ENCODE measurements at places on chromosomes 12 and 14. TPM values are rescaled to one million over a fixed set of nuclear protein-coding genes. Genes with fewer than 3 reads are reported as not detected.

- DNase-seq, result no peak
Measured at GRCh38 chr12:55965941-55966407, at the start of gene PMEL. TSS of gene PMEL (minus strand) at chr12:55966042. CDS start at chr12:55966011, 31 bp downstream.

- no peak for DNase-seq
Measured at GRCh38 chr12:95766356-95767019, 24.1 kb downstream of the NTN4 start.

Gene MYO1H
- total RNA-seq, result not detected

Gene TSPAN19
- not detected for total RNA-seq

DNA sequence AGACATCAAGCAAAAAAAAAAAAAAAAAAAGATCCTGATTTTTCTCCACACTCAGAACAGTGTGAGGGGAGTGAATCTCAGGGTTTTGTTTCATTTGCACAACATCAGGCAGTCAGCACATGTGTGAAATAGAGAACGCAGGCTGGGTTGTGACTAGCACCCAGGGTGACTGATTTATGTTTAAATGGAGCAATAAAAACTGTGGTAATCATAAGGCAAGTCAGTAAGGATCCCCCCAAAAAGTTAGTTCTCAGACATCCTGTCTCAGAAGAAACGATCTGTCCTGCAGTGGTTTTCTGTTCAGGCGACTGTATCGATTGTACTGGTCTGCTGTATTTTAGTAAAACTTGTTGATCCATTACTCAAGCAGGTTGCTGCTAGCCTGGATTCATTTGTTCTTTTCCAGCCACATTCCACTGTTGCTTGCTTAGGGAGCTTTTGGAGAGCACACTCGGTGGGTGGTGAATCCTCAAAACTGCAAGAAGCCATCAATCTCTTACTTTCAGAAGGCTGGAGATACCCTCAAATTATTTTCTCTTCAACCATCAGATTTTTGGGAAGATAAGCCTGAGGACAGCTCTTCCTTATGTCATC is 107.1 kb downstream of the DACT1 start:
- DNase-seq, result no peak

Gene MIPOL1
- 31.4 TPM for total RNA-seq

DNA sequence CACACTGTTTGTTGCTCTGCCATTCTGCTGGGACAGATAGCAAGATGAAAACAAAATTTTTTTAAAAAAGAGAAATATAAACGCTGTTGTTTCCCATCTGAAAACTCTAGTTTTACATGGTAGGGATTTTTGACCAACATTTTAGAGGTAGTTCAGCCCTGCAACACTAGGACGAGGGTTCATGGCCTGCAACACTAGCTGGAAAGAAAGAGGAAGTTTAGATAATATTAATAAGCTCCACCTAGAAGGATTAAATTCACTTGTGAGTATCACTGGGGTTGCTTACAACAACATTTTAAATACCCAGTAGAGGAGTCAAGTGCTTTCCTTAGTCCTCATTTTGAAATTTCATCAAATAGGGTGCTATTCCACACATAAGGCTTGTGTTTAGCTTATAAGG is 68.2 kb downstream of the SRGAP1 start:
- no peak for DNase-seq

- no peak for DNase-seq
Measured at GRCh38 chr12:4106621-4107020, 166.9 kb upstream of the CCND2 start.

- DNase-seq, result no peak
Measured at GRCh38 chr14:72513965-72514659, 379.8 kb downstream of the DPF3 start.
